Muscle of leg (tissue), 16 donors: ENCODE measurements at places on chromosomes 5 and 9.

GRCh38 chr5:157253547-157253946 lies 12.4 kb upstream of the CYFIP2 start:
- no peak for DNase-seq

DNA sequence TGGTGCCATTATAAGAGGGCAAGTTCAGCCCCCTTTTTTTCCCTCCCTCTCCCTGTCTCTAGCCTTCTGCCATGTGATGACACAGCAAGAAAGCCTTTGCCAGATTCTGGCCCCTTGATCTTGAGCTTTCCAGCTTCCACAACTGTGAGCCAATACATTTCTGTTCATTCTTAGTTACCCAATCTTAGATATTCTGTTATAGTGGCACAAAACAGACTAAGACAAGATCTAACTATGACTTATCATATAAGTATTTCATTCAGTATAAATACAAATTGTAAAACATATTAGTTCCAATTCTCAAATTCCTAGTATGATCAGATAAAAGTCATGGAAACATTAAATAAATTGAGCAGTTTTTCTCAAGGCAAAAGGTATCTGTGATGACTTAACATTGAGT lies 276.3 kb downstream of the COX7C start:
- no peak for DNase-seq

GRCh38 chr9:101585740-101586139 lies 9.0 kb downstream of the PPP3R2 start:
- peak; percentile 53 for DNase-seq

DNA sequence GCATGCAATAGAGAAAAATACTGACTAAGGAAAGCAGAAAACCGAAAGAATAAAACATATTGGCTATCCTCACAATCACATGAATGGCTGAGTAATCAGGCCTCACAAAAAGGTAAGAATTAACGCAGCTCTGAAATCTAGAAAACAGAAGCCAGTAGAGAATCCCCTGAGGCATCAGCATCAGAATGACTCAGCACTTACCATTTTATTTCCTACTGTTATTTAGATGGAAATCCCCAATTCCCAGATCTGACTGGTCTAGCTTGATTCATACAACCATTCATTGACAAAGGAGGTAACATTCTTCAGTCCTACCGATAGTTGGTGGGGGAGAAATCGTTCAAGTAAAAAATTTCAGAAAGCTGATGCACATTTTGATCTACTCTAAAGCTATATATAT lies 1408.4 kb upstream of the WWC1 start:
- no peak for DNase-seq

DNA sequence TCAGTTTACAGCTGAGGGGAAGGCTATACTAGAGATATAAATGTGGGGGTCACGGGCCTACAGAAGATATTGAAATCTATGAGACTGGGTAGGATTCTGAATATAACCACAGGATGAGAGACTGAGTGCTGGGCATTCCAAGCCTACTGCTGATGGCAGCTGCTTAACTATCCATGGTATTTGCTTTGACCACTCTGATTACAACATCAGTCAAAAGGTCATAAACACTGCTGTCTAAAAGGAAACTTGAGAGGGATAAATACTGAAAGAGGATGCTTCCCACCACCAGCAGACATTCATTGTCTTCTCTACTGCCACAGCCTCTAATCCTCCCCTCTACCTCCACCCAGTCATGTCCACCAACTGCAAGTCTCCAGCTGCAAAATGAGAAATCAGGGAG lies 3.8 kb downstream of the ZNF622 start:
- DNase-seq: peak; percentile 34

DNA sequence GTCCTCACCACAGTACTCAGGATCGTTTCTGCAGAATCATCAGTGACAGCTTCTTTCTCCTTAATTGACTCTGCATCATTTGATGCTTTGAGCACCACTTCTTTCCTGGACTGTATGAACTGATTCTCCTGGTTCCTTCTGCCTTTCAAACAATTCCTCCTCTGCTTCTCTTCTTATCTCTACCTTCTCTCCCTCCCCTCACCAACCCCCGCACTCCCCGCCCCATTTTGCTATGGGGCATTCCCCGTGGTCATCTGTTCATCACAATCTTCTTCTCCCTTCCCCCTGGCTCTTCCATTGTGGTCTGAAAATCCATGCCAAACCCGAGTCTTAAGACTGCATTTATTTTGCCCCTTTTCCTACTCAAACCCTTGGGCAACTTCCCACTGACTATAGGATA lies 57.9 kb downstream of the FAM78A start:
- DNase-seq: no peak

GRCh38 chr5:167754501-167755021 lies 536.9 kb upstream of the WWC1 start:
- no peak for DNase-seq

DNA sequence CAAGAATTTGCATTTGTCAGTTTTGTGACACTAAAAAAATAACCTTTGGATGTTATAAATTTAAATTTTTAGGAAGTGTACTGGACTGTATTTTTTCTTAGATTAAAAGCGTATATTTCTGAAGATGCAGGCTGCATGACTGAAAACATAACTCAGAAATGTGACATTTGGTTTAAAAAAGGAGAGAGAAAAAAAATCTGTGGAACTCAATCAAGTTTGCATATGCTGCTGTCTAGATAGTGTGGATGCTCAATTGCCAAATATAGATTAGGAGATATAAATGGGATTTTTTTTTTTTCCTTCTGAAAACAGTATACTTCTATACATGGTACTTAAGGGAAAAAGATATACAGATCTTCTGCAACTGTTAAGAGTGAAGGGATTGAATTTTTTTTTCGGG lies 402.3 kb downstream of the TAF11L14 start:
- DNase-seq: peak; percentile 2

- no peak for DNase-seq
Observed at GRCh38 chr9:81902626-81903025, 25.6 kb upstream of the SPATA31D4 start.

- no peak for DNase-seq
Observed at GRCh38 chr9:120608421-120608820, 28.5 kb upstream of the CDK5RAP2 start.

GRCh38 chr9:15403155-15403554 lies 19.5 kb upstream of the SNAPC3 start:
- DNase-seq: no peak

DNA sequence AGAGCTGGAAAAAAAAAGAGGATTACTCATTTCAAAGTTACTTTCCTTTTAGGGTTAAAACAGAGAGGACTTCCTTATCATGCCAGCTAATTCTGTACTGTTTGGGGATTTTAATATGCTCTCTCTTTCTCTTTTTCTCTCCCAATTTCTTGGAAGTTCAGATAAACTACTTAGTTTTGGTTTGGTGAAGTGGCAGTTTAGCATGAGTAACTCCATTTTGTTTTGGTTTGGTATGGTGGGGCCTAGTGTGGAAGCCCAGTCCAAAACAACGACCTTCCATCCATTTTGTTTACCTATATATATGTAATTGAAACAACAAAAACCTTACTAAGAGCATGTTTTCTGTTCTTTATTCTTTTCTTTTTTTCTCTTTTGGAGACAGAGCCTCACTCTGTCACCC lies 3.7 kb upstream of the BSPRY start:
- DNase-seq: no peak
